Esophagus squamous epithelium (tissue), 5 donors: ENCODE measurements at places on chromosomes 12 and 14. TPM values are rescaled to one million over a fixed set of nuclear protein-coding genes. Genes with fewer than 3 reads are reported as not detected.

GRCh38 chr14:92930737-92931602, 8.0 kb downstream of the CHGA start:
- H3K27me3 ChIP-seq, result no peaks in the 10 kb centered on the region
- H3K4me3 ChIP-seq, result no peak overlapping the region
- H3K4me1 ChIP-seq, result no peaks in the 10 kb centered on the region
- H3K27ac ChIP-seq, result no peak overlapping the region
- H3K36me3 ChIP-seq, result no peaks in the 10 kb centered on the region

GRCh38 chr12:18967814-18968213, 161.7 kb upstream of the PLEKHA5 start:
- H3K4me3 ChIP-seq, result no peak overlapping the region
- no peaks in the 10 kb centered on the region for H3K4me1 ChIP-seq

DNA sequence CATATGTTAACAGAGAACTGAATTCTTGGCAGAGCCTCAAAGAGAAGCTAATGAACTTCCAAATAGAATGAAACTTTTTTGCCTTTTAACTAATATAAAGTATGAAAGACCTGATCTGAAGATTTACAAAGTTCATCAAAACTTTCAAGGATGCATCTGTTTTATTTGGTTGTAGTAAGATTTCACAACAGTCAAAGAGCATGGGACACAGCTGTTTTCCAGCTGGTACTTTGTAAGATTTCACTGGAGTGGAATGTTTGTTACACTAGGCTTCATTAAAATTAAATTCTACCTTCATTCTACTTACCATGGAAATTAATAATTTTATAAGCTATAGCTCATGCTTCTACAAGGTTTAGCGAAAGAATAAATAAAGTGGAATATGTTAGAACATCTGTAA, 351.2 kb downstream of the SLC6A15 start:
- H3K36me3 ChIP-seq, result no peaks in the 10 kb centered on the region
- DNase-seq, result no peak
- H3K4me3 ChIP-seq, result no peak overlapping the region
- H3K27me3 ChIP-seq, result no peaks in the 10 kb centered on the region

Gene DIO2
- total RNA-seq, result 142 TPM

Gene P3H3
- total RNA-seq, result 5.9 TPM
